ENCODE measurements at places on chromosomes 7 and 10. TPM values are rescaled to one million over a fixed set of nuclear protein-coding genes. Genes with fewer than 3 reads are reported as not detected.

DNA sequence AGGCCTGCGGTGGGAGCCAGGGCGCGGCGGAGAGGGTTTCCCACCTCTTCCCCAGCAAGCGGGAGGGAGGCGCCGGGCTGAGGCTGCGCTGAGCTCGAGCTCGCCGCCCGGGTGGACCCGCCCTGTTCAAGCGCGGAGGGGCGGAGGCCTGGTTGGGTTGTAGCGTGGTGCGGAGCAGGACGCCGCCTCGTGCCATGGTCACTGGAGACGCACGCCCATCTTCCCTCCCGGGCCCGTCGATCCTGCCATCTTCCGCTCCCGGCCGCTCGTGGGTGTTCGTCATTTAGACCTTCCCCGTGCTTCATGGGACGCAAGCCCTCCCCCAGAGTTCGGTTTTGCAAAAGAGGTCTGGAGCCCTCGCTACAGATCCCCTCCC, 9.3 kb upstream of the EN2 start:
- no peak overlapping the region for H3K4me3 ChIP-seq
- no peak for DNase-seq
- H3K4me1 ChIP-seq = peaks cover 18% of the 10 kb centered on the region
- H3K27me3 ChIP-seq = peaks cover 52% of the 10 kb centered on the region
- no peak overlapping the region for H3K27ac ChIP-seq

GRCh38 chr10:16843252-16843870, 26.1 kb upstream of the RSU1 start:
- H3K4me3 ChIP-seq = no peak overlapping the region
- no peak for DNase-seq
- no peaks in the 10 kb centered on the region for H3K4me1 ChIP-seq
- H3K36me3 ChIP-seq = no peaks in the 10 kb centered on the region
- H3K27ac ChIP-seq = no peak overlapping the region

The LIPJ gene
- total RNA-seq = 0.07 TPM

DNA sequence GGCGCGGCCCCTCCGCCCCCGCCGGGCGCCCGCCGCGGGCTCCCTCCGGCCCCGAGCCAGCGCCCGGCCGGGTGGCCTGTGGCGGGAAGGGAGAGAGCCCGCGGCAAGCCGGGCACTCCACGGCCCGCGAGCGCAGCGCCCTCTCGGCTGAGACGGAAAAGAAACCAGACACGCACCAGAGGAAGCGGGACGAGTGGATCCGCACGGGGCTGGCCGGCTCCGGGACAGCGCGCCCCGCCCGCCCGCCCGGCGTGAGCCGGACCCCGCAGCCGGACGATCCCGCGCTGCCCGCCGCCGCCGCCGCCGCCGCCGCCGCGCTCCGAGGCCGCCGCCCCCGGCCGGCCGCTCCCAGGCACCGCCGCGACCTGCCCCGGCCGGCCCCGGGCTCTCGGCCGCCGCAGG, 300 bp downstream of the ARHGAP21 start:
- peaks cover 3% of the 10 kb centered on the region for H3K27me3 ChIP-seq
- peaks cover 30% of the 10 kb centered on the region for H3K4me1 ChIP-seq
- peak; percentile 56 for DNase-seq
- H3K27ac ChIP-seq = no peak overlapping the region
- peak overlapping the region; percentile 64 for H3K4me3 ChIP-seq
- peaks cover 4% of the 10 kb centered on the region for H3K36me3 ChIP-seq

The SFRP4 gene
- total RNA-seq = not detected

The HOXA1 gene
- 0.55 TPM for total RNA-seq

The AGMO gene
- total RNA-seq = not detected

DNA sequence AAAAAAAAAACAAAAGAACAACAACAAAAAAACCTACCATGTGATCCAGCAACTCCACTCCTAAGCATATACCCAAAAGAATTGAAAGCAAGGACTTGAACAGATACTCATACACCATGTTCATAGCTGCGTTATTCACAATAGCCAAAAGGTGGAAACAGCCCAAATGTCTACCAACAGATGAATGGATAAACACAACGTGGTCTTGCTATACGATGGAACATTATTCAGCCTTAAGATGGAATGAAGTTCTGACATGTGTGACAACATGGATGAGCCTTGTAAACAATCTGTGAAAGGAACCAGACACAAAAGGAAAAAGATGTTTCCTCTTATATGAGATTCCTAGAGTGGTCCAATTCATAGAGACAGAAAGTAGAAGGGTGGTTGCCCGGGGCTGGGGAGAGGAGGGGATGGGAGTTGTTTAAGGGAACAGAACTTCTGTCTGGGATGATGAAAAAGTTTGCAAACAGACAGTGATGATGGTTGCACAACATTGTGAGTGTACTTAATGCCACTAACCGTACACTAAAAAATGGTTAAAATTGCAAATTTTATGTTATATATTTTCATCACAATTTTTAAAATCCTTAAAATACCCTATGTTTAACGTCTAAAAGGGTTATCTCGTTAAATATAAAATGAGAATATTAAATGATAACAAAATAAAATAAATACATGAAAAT, 11.6 kb downstream of the CLEC2L start:
- H3K4me1 ChIP-seq = no peaks in the 10 kb centered on the region
- H3K4me3 ChIP-seq = no peak overlapping the region
- peaks cover 12% of the 10 kb centered on the region for H3K27me3 ChIP-seq
- DNase-seq = no peak

The PON3 gene
- total RNA-seq = not detected

GRCh38 chr10:102505462-102506115, 1.8 kb downstream of the SUFU start:
- H3K4me3 ChIP-seq = no peak overlapping the region
- H3K4me1 ChIP-seq = peaks cover 18% of the 10 kb centered on the region
- no peaks in the 10 kb centered on the region for H3K27me3 ChIP-seq
- peaks cover 11% of the 10 kb centered on the region for H3K36me3 ChIP-seq
- no peak overlapping the region for H3K27ac ChIP-seq

- no peaks in the 10 kb centered on the region for H3K27me3 ChIP-seq
- peaks cover 79% of the 10 kb centered on the region for H3K4me1 ChIP-seq
- no peaks in the 10 kb centered on the region for H3K36me3 ChIP-seq
- H3K4me3 ChIP-seq = no peak overlapping the region
Observed at GRCh38 chr10:110848106-110848505, 23.6 kb upstream of the PDCD4 start.

The MBL2 gene
- total RNA-seq = not detected

The SOSTDC1 gene
- total RNA-seq = not detected

DNA sequence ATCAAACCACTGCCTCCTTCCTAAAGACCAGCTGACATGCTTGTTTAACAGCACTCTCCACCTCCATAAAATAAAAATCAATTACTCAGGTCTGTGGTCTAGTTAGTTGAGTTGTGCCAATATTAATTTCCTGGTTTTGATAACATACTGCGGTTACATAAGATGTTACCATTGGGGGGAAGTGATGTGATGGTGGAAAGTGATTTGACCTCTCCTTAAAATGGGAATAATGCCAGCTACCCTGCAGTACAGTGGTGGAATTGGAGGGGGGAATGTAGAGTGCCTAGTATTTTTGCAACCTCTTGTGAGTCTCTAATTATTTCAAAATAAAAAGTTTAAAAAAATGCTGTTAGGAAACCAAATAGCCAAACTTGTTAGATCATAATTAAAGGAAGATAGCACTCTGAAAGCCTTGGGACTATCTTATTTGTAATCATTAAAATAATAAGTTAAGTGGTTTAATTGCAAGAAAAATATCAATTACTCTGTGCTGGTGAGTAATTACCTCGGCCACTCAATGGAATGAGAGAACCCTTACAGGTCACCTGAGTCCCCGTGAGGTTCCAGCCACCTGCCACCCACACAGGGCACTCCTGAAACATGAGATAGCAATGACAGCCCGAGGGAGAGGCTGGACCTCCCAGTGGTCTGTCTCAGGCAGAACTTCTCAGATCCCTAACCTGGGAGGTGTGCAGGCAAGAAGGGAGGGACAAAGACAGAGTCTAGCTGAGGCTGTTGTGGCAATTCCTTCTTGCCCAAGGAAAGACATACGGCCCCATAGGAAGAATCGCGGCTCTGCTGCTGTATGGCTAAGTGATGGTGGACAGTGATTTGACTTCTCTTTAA, 94.1 kb downstream of the SH3PXD2A start:
- no peaks in the 10 kb centered on the region for H3K36me3 ChIP-seq
- H3K4me3 ChIP-seq = no peak overlapping the region
- no peak overlapping the region for H3K27ac ChIP-seq
- H3K4me1 ChIP-seq = peaks cover 22% of the 10 kb centered on the region

DNA sequence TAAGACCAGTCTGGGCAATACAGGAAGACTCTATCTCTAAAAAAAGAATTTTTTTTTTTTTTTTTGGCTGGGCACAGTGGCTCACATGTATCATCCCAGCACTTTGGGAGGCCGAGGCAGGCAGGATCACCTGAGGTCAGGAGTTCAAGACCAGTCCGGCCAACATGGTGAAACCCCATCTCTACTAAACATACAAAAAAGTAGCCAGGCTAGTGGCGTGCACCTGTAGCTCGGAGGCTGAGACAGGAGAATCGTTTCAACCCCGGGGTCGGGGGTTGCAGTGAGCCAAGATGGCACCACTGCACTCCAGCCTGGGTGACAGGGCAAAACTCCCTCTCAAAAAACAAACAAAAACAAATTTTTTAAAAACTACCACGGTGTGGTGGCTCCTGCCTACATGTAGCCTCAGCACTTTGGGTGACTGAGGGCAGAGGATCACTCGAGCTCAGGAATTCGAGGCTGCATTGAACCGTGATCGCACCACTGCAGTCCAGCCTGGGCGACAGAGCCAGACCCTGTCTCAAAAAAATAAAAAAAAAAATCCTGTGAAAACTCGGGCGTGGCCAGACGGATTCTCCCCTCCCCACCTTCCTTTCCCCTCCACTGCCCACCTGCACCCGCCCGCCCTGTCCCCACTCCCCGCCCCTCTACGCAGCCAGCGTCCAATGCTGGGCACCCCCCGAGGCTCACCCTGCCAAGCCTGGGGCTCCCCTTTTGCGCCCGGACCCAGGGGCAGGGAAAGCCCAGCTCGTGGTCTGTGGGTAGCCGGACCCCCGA, 745 bp upstream of the ORAI2 start:
- H3K27ac ChIP-seq = peak overlapping the region; percentile 100
- H3K27me3 ChIP-seq = no peaks in the 10 kb centered on the region
- H3K4me3 ChIP-seq = peak overlapping the region; percentile 79
- H3K4me1 ChIP-seq = peaks cover 84% of the 10 kb centered on the region
- peaks cover 22% of the 10 kb centered on the region for H3K36me3 ChIP-seq
